ENCODE measurements at places on chromosomes 13 and 19.

DNA sequence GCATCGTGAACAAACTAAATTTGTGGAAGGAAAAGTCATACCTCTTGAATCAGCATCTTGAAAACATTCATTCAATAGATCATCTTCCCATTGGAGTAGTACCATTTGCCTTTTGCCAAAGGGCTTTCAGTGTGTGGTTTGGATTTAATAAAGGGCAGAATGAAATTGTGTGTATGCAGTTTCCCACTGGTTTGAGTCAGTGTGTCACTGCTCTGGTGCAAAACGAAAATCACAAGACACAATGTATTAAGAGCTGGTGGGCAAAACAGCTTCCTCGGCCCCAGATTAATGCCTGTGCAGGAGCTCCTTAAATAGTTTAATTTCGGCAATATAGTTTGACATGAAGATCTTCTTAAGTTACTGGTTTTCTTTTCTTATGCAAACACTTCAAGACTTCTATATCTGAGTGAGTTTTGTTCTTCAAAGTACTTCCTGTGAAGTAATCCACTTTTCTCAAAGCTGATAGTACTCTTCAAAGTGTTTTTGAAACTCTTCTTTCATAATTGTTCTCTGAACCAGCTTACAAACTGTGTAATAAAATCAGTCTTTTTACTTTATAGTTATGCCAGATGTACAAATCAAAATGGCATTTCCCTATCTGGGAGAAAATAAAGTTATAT, 32.1 kb downstream of the RASL11A start:
- no peak for DNase-seq

DNA sequence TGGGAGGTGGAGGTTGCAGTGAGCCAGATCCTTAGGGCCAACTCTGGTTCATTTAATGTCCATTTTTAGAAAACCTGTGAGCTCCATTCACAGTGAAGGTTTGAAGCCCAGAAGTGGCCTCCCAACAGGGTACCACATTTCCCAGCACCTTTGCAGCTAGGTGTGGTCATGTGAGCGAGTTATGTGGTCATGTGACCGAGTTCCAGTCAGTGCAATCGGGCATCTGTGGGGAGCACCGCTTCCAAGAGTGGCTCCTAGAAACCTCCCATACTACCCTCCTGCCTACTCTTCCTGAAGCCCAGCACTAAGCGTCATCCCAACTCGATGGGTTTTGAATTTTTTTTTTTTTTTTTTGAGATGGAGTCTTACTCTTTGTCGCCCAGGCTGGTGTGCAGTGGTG, 663 bp upstream of the PLA2G4C start:
- DNase-seq: no peak

DNA sequence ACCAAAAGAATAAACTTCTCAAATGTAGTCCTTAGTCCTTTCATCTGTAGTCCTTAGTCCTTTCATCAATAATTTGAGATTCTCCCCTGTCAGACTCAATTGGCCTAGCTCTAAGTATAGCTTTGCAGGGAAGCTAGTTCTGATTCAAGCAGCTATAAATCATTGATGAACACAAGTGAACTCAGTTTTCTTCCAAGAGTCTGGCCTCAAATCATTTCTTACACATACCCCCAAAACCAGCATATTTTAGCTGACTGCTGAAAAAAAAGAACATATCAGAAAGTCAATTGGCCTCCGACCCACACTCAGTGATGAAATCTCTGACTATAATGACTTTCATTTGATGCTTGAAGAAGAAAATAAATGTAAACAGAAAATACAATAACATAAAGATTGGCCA, 64.9 kb downstream of the TNFSF11 start:
- no peak for DNase-seq

GRCh38 chr13:98576963-98577835, at the start of gene STK24:
Gene STK24, minus strand, starts transcription at chr13:98577107. Its CDS starts 321 bp downstream, at chr13:98576786.
- DNase-seq: peak; percentile 65

DNA sequence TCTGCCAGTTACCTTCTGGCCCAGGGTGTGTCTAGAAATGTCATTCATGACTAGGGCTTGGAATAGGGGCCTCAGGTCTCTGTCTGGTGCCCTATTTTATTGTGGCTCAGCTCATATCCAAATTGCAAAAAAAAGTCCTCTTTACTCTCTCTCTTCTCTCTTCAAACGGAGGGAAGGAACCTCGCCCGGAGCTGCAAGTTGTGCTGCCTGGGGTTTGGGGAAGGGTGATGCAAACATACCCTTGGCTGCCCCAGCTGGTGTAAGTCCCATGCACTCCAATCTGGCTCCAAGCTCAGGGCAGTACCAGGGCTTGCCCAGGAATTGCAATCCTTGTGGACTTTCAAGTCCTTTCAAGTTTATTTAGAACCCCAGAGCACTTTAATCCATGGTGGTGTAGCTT, 549.6 kb downstream of the PCDH17 start:
- DNase-seq: no peak

DNA sequence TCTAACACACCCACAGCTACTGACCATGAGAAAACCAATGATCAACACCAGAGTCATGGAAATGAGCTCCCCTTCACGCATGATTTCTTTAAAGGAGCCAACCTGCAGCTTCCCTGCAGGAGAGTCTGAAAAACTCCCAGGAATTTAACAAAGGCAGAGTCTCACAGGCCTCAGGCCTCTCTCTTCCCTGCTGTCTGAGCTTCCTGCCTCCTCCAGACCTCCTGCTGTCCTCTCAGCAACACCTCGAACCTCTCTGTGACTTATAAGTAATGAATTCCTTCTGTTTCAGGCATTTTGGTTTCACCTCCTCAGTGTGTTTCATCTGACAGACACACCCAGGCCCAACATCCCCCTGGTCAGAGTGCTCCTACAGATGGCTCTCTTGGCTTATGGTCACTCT, 1044.4 kb downstream of the UQCRFS1 start:
- no peak for DNase-seq

GRCh38 chr13:24035411-24035810, 125.1 kb upstream of the SPATA13 start:
- no peak for DNase-seq
